ENCODE measurements at places on chromosomes 2 and 18. TPM values are rescaled to one million over a fixed set of nuclear protein-coding genes. Genes with fewer than 3 reads are reported as not detected.

GRCh38 chr2:16653799-16654198 lies 11.8 kb downstream of the CYRIA start:
- no peak for DNase-seq

- DNase-seq, result no peak
These were observed 185.0 kb downstream of the CTIF start for GRCh38 chr18:48723837-48724236.

- DNase-seq, result no peak
These were observed 13.3 kb downstream of the MPHOSPH10 start for GRCh38 chr2:71143782-71144181.

GRCh38 chr2:144424559-144425240 lies 95.2 kb downstream of the ZEB2 start:
- DNase-seq, result no peak

DNA sequence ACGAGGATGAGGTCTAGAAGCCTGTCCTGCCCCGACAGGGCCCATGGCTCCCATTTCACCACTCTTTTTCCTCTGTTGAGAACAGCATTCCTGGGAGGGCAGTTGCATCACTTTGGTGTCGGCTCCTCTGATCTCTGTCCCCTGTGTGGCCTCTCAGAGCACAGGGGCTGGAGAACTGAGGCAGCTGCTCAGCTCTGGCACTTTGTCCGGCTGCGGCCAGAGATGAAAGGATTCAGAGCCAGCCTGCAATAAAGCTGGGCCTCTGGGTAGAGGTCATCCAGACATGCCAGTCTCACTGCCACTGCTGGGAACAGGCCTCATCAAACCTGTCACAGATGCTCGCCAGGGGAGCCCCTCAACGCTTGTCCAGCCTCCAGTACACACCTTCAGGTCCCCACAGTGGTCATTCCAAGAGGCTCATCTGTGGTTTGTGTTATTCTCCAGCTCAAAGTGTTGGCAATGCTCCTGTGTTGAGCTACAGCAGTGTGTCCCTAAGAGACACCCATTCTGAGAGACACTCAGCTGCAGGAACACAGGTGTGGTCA lies 13.1 kb upstream of the ROCK2 start:
- no peak for DNase-seq

DNA sequence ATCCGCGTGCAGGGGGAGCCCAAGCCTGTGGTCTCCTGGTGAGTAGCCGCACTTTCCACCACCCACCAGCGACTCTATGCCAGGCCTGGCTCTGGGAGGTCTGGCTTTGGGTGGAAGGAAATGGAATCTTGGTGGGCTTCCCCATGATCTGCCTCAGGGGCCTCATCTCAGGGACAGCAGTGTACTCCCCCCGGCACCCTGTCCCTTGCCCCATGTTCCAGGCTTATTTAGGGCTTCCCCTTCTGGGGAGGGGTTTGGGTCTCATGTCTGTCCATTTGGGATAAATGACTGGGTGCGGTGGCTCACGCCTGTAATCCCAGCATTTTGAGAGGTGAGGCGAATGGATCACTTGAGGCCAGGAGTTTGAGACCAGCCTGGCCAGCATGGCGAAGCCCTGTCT lies 27.7 kb downstream of the SPEG start:
- DNase-seq, result no peak

CXCR2 gene
- not detected for total RNA-seq
